IMR-90 (cell line): ENCODE measurements at places on chromosomes 16 and 17. TPM values are rescaled to one million over a fixed set of nuclear protein-coding genes. Genes with fewer than 3 reads are reported as not detected.

NEK8 gene
- 3.1 and 5.2 TPM in 2 replicates for total RNA-seq

CDK5R1 gene
- total RNA-seq, result 0.36 and 0.56 TPM in 2 replicates

MARCHF10 gene
- total RNA-seq, result under 0.01 and 0.18 TPM in 2 replicates

MT1H gene
- not detected in 2 replicates for total RNA-seq

SETD6 gene
- 3.2 and 3.3 TPM in 2 replicates for total RNA-seq

DPEP3 gene
- total RNA-seq, result not detected in 2 replicates

ABCA3 gene
- 0.18 TPM in 1 of 2 replicates, not detected in the other for total RNA-seq
